Activated effector memory CD4-positive, alpha-beta T cell treated with Interleukin-2 at 50 U/mL for 16 hours (primary cell): ENCODE measurements at places on chromosomes 2 and 18.

DNA sequence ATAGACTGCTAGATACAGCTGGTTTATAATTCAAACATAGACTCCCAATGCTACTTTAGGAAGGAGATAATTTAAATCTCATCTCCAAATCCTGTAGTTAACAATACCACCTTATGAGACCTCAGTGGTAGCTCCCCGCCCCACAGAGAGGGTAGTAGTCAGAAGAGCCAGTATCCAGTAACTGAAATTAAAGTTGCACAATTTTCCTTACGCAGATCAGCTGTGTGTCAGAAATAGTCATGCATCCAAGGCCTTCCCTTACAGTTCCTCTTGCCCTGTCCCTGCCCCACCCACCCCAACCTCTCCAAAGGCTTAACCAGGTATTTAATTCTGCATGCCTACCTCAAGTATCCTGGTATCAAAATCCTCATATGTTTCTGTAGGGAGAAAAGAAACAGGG is 15.5 kb downstream of the MRPS5 start:
- DNase-seq: no peak

- no peak for DNase-seq
Measured at GRCh38 chr2:11495844-11496681, 30.1 kb upstream of the E2F6 start.

DNA sequence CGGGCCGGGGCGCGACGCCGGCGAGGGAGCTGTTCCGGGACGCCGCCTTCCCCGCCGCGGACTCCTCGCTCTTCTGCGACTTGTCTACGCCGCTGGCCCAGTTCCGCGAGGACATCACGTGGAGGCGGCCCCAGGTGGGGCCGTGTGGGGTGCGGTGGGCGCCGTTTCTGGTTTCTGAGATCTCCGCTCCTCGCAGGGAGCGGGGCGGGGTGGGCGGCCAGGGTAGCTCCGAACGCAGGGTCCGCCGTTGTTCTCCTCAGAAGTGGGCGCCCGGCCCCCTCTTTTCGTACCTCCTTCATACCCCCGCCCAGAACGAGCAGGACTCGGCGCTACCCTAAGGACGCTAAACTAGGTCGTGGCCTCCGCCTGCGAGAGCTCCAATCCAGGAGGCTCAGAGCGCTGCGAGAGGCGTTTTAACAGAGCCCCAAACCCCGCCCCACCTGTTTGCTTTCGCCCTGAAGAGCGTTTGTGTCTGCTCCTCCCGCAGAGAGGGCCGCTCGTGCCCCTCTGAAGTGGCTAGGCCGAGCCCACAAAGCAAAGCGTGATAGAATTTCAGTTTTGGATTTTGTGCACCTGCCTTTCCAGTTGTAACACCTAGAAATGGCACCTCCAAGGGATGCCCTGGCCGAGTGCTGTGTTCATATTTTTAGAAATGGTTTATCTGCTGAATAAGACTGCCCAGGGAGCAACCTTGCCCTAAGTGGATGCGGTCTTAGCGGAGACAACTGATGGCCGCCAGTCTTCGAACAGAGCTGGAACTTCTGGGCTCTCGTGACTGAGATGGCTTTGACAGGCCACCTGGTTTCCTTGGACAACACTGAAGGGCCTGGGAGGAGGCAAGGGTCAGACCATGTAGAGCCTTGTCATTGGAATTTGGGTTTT is 626 bp downstream of the CAPN10 start:
- peak; percentile 51 for DNase-seq

- DNase-seq: no peak
Measured at GRCh38 chr2:70514612-70515055, 39.0 kb downstream of the TGFA start.

- DNase-seq: no peak
Measured at GRCh38 chr18:59814891-59815290, 84.9 kb upstream of the PMAIP1 start.

DNA sequence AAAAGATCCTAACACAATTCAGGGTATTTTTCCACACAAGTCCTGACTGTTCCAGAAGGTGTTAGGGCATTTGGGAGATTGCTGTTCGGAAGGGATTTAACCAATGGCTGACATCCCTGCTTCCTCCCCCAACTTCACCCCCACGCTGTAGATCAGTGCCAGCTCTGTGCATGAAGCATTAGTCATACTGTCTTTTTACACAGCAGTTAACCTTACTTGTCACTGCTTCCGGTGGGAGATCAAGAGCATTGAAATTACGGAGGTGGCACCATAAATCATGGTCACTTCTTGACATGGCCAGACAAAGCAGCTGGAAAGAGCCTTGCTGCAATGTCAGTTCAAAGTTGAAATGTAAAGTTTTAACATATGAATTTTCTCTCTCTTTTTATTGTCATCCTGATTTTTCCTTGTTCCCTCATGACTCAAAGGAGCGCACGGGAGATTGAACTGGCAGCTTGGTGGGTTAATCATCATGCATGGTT is 70.2 kb downstream of the HRH4 start:
- DNase-seq: no peak

DNA sequence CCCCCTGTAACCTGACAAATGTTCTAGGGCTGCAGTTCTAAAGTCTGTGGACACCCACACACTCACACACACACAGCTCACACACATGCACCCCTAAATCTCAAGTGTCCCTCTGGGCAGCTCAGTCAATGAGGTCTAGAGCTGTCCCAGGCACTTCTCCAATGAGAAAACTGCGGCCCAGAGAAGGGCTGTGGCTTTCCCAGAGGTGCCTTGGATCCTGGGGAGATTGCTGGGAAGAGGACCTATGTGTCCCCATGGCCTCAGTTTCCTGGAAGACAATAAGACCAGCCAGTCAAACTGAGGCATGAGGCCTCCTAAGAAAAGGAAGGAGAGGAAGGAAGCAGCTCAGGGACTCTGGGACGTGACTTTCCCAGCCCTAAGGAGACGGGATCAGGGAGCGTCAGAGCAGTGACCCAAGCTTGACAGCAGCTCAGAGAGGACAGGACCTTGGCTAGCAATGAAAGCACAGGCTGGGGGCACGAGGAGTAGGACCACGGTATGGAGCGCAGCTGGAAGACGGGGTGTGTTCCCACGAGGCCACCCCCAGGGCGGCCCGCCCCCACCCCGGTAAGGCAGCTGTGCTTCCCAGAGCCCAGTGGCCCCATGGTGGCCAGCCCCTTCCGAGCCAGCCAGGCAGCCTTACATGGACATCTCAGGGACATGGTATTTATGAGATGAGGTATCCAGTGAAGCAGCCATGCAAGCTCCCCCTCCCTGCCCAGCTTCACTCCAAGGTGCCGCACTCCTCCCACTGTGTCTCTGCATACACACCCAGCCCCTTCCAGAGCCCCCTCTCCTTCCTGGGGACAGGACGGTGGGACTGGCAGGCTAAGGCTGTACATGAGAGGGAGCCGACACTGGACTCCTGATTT is 46.0 kb downstream of the TNS1 start:
- no peak for DNase-seq

GRCh38 chr2:218476676-218477075 is 57.8 kb downstream of the VIL1 start:
- no peak for DNase-seq

GRCh38 chr2:120675460-120676130 is 60.1 kb upstream of the GLI2 start:
- DNase-seq: no peak

DNA sequence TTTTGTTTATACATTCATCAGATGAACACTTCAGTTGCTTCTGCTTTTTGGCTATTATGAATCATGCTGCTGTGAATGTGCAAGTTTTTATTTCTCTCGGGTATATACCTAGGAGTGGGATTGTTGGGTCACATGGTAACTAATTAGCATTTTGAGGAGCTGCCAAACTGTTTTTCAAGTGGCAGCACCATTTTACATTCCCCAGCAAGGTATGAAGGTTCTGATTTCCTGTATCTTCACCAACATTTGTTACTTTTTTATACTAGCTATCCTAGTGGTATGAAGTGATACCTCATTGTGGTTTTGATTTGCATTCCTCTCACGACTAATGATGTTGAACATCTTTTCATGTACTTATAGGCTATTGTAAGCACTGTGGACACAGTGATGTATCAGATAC is 53.9 kb downstream of the DYNC1I2 start:
- DNase-seq: no peak

DNA sequence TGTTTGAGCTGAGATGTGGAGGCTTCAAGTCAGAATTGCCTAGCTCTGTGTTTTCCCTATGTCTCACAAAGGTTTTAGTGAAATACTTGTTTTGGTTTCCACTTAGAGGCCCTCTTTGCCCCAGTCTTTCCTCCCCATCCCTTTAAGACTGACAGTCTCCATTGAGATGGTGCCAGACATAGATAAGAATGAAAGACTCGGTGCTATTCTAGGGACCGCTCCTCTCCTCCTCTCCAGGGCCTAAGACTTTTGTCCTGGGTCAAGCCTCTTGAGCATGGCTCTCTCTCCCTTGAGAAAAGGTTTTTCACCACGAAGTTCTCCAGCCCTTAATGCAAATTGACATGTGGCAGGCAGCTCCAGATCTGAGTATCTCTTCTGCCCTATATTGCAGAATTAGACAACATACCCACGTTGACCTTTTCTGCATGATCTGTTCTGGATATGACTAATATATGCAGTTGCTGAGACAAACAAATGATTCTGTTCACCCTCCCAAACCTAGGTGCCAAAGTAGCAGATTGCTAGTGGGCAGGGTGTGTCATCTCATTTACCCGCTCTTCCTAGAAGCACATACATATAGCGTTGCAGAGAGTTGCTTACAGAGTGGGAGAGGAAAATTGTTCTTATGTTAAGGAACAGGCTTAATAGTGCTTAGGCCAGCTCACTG is 47.5 kb upstream of the ACSL3 start:
- DNase-seq: no peak

- no peak for DNase-seq
Measured at GRCh38 chr18:515156-515815, 14.8 kb upstream of the COLEC12 start.

GRCh38 chr2:69191634-69192033 is 178.7 kb downstream of the ANTXR1 start:
- no peak for DNase-seq

DNA sequence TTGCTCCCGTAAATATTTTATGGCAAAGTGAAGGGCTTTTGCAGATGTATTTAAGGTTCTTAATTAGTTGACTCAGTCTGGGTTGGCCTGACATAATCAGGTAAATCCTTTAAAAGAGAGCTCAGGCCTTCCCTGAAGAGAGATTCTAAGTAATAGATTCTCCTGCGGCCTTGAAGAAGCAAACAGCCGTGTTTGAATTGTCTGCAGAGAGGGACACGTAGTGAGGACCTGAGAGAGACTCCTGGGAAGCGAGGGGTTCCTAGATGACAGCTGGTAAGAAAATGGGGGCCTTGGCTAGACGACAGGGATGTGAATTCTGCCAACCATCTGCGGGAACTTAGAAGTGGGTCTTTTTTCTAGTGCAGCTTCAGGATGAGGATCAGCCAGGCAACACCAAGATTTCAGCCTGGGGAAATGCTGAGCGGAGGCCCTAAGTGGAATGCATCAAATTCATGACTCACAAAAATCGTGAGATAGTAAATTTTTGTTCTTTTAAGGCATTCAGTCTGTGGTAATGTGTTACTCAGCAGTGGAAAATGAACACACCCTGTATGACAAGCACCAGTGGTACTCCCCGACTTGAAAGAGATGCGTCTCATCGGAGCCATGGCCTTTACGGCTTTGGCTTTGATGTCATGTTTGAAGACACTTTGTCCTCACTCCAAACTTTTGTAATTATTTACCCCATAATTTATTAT is 62.1 kb upstream of the SMIM21 start:
- DNase-seq: no peak

DNA sequence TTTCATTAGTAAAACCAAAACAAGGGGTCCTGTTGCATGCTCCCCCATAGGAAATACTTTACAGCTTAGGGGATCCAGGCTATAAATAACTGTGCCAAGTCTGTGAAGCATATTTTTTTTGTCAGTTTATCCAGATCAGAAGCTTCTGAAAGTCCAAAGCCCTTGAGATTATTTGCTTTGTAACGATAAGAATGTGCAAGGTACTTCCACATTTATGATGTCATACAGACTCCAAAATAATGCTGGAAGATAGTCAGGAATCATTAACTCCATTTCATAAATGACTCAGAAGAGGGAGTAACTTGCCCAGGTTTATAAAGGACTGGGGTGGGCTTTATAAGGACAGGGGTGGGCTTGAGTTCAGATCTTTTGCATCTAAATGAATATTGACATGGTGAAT is 29.3 kb downstream of the RDH14 start:
- DNase-seq: no peak

GRCh38 chr2:40097691-40098385 is 318.8 kb upstream of the THUMPD2 start:
- no peak for DNase-seq

GRCh38 chr18:25180973-25181548 is 170.9 kb downstream of the ZNF521 start:
- DNase-seq: no peak

GRCh38 chr2:219620546-219620945 is 6.9 kb upstream of the SLC4A3 start:
- no peak for DNase-seq

GRCh38 chr18:50816419-50817166 is 3.2 kb downstream of the MRO start:
- DNase-seq: no peak

DNA sequence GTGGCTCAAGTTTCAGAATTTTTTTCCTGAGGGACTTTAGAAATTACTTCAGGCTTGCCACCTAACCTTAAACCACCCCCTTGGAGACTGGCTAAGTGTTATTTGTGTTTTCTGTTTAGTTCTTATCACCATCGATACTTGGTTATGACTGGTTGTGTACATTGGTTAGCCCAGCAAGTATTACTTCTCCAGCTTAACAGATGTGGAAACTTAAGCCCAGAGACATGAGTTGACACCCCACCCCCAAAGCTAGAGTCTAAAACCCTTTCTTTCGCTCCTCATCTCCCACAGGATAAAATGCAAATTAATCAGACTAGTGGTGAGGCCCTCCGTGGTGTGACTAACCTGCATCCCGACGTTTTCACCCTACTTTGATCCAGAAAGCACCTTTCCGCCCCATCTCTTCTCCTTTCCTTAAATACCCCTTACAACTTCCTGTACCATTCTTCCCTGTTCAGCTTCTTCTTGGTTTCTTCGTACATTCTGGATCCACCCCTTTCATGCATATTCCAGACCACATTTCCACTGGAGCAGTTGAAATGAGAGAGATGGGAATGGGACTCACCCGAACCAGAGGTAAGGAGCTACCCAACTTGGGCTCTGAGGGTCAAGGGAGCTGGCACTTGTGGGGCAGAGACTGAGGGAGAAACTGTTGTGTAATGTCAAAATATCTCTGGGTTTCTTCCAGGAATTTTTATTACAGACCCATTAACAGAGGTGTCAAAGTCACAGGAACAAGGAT is 819 bp upstream of the MAP3K2 start:
- no peak for DNase-seq

GRCh38 chr18:11096411-11096810 is 53.0 kb downstream of the PIEZO2 start:
- DNase-seq: no peak

DNA sequence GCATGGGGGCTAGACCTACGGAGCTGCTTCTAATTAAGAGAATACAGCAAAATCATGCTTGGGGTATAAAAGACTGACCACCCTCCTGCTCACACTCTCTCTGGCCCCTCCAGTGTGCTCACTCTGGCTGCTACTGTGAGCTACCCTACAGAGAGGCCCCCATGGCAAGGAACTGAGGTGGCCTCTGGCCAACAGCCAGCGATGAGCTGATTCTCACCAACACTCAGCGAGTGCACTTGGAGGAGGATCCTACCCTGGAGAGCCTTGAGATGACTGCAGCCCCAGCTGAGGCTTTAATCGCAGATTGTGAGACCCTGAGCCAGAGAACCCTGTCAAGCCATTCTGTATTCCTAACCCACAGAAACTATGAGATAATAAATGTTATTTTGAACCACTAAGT is 88.2 kb downstream of the GFPT1 start:
- no peak for DNase-seq
